ENCODE measurements at places on chromosomes 13 and 19.

GRCh38 chr19:5345895-5346386, 5.3 kb upstream of the PTPRS start:
- no peak for DNase-seq

DNA sequence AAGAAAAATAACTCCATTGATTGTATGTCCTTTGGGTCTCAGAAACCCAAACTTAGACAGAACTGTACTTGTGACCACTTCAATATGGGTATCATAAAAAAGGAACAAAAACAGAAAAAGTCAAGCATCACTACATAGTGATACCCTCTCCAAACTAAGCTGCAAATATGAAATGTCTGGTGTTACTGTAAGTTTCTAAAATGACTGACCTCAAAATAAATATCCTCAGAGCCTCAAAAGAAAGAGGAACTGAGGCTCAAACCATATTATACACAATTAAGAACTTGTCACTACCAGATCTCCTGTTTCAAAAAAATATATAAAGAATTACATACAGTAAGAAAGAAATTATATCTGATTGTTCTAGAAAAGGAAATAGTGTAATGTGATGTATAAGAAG, 787.9 kb upstream of the KLHL1 start:
- no peak for DNase-seq

GRCh38 chr19:39953915-39954314, 17.1 kb upstream of the PSMC4 start:
- no peak for DNase-seq

GRCh38 chr19:51564791-51565190, 6.3 kb upstream of the ZNF175 start:
- DNase-seq, result no peak

DNA sequence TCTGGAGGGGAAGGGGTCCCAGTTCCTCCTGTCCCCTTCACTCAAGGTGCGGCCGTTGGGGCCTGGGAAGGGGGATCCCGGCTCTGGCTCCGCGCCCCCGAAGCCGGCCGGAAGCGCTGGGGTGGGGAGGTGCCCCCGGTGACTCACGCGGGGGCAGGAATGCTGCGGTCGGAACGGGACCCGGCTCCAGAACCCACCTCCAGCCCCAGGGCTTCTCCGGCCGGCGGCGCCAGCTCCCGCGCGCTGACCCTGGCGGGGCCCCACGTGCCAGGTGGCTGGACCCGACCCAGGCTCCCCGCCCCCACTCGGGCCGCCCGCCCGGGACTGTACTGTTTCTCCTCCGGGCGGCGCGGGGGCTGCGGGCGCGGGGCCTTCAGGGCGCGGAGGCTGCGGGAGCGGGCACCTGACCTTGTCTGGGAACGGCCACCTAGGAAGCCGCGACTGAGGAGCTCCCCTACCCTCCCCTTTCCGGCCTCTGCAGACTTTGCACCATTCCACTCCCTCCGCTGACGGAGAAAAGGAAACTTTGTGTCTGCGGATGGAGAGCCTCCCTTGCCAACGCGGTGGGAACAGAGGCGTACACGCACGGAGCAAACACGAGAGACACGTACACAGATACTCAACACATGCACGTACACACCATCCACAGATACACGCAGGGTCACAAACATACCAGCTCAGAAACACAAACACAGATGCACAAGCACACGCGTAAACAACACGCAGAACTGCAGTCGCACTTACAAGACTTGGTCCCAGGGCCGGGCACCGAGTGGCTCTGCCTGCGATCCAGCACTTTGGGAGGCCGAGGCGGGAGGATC, 7.2 kb downstream of the AXL start:
- DNase-seq, result peak; percentile 32

GRCh38 chr13:30074431-30074830, 224.0 kb upstream of the UBL3 start:
- DNase-seq, result no peak

DNA sequence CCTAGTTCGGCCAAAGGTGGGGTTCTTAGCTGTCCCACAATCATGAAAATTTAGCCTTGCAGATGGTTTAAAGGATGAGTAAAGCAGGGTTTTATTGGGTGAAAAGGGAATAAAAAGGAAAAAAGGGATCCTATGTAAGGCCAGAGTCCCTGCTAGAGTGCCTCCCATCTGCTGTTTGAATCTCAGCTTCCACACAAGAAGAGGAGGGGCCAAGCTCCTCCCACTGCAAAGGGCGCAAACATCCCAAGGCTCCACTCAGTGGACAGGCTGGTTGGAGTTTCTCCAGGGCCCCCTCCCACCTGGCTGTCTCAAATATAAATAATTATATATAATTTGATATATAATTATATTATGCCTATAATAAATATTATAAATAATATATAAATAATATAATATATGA, 1272.1 kb upstream of the PCDH20 start:
- no peak for DNase-seq

- DNase-seq, result no peak
Measured at GRCh38 chr13:49536144-49536873, 40.6 kb downstream of the PHF11 start.

DNA sequence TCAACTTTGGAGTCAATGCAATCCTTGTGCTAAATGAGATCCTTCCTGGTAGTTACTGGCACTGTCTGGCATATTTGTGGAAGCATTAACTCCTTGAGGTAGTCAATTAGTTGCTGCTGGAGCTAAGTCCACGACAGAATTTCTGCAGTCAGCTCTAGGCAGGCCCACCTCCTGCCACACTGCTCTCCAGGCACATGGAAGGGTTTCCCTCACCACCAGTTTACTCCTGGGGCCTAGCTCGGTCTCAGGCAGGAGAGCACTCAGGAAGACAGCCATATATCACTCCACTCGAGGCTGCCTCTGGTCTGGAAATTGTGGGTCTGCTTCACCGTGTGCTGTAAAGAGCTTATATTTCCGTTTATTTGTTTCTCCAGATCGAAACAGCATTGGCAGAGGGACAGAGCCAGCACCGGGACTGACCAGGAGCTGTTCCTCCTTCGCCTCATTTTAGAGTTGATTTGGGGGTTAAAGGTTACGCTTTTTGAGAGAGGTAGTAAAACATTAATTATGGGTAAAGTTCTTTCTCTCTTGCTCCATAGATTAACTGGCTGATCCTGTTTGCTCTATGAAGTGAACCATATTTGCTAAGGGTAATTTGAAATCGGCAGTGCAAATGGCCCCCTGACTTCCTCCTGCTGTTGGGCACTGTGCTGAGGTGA, 20.6 kb upstream of the GTF3A start:
- no peak for DNase-seq

DNA sequence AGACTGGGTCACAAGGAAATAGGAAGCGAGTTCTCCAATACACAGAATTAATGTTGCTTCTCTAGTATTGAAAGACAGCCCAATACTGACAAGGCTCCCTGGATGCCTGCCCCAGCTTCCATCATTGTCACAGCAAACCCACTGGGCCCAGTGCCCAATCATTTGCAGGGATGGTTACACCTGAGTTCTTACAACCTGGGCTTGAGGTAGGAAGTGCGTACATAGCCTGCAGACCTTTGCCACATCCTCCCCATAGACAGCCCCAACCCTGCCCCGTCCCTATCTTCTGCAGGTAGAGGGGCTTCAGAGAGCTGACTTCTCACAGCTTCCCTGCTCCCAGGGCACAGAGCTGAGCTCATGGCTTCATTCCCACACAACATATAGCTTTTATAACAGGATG, 108.1 kb upstream of the UBL3 start:
- DNase-seq, result no peak
